ENCODE measurements at places on chromosomes 7 and 10.

DNA sequence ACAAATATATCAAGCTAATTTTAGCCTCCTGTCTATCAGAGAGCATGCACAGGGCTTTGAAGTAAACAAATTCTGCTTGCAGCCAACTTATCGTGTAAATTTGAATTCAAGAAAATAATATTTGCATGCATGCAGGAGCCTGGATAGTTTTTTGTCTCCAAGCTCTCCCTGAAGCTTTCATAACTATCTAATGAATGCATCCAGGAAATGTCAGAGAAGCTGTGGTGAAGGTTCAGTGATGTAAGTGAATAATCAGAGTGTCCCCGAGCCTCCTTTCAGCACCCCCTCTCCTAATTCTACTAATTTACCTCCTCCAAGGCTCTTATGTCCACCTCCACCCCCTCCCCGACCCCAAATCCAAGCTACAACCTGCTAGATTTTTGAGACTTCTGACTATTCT, 172.0 kb upstream of the ZNF32 start:
- DNase-seq: no peak

DNA sequence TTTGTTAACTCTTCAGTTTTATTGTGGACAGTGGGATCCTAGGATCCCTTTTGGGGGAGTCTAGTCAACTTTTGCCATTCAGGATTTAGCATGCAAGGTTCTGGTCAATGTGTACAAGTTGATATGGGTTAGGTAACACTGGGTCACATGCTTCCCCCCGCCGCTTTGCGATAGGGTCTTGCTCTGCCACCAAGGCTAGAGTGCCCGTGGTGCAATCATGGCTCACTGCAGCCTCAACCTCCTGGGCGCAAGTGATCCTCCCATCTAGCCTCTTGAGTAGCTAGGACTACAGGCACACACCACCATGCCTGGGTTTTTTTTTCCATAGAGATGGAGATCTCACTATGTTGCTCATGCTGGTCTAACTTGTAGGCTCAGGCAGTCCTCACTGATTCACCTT, 3.2 kb upstream of the CSGALNACT2 start:
- DNase-seq: no peak

GRCh38 chr7:121874298-121874697, 1.3 kb downstream of the PTPRZ1 start:
- no peak for DNase-seq

DNA sequence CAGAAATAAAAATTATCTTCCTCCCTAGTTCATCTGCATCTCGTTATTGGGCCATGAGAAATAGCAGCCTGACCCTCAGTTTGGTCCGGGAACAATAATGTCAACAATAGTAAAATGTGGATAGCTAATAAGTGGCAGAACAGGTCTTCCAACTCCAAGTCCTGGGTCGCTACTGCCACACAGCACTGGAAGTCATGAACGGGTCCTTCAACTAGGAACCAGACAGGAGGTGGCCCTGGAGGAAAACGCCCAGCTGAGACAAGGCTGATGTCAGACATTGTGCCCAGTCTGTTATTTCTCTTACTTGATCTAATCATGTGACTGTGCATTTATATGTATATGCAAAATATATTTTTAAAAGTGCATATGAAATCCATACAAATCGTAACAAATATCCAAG, 51.8 kb downstream of the PYROXD2 start:
- no peak for DNase-seq

DNA sequence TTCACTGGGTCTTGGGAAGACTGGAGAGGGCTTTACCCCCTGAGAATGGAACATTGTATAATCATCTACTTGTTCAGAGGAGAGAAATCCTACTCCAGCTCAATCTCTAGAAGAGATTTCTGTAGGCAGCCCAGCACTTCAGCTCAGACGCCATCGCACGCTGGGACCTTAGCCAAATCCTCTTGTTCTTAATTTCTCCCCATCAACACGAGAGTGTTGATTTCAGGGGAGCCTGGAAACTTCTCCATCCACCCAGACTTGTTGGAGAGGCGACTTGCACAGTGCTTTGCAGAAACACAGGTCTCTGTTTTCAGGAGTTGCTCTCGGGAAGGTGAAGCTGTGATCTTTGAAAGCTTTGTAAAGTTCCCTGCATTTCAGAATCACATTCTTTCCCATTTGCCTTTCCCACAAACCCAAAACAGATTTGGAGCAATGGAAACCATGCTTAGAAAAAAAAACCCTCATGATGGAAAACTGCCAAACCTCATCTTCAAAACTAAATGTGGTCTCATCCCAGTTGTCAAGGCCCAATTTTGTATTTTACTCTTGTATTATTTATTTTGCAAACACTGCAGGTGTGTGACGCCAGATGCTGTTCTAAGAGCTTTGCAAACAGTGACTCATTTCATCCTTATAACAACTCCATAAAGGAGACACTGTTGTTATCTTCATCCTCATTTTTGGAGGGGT, 60.9 kb downstream of the CALML3 start:
- no peak for DNase-seq

- DNase-seq: no peak
These were observed 324.9 kb downstream of the LRRTM3 start for GRCh38 chr10:67250686-67251085.

GRCh38 chr10:132366006-132366405, 31.0 kb upstream of the PWWP2B start:
- DNase-seq: no peak
